ENCODE measurements at places on chromosomes 12 and 14.
A peak's percentile ranks its signal among the peaks of the same experiment; 100 is the strongest.

- peak; percentile 65 for DNase-seq
Measured at GRCh38 chr12:75571204-75571603, 59.8 kb upstream of the KRR1 start.

DNA sequence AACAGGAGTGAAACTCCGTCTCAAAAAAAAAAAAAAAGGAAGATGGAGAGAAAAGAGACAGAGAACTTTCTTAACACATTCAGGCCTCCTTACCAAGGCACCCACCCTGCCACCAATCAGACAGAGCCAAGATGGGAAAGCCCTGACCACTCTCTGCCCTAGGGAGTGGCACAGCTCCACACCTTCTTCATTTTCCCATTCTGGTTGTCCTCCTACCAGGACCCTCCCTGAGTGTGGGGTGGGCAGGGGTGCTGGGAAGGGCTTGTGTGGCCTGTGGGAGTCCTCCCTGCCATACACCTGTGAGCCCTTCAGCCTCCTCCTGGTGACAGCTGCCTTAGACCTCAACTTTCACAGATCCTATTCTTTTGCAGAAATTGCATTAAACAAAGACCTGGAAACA, 513.6 kb downstream of the BCL11B start:
- DNase-seq = no peak

DNA sequence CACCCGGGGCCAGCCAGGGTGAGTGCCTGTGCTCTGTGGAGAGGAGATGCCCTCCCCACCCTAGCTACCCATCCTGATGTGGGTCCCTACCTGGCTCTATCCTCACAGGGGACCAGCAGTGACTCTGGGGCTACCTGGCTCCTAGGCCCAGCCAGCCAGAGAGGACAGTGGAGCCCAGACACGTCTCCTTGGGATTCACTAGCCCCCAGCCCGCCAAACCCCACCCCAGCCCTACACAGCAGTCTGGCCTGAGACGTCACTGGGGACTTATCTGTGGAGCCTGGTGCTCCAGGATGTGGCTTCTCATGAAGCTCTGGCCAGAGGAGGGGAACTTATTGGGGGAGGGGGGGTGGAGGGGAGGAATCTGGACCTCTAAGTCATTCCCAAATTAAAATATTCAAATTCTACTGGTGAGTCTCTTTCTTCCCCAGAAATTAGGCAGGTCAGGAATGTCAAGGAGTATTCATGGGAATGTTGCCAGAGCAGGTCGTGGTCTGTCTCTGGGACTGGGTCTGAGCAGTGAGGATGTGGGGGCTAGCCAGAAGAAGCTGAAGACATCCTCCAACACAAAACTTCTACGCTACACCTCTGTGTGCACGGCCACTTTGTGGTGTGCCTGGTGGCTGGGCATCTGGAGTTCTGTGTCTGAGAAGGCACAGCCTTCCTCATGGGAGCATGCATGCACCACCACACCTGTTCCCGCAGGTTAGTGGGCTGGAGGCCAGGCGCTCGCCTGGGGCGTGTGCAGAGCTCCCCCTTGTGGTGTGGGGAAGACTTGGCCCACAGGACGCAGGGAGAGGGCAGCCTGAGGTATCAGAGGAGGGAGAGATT, 2.7 kb downstream of the CMTM5 start:
- DNase-seq = no peak

GRCh38 chr14:101834800-101835547, 73.5 kb downstream of the PPP2R5C start:
- DNase-seq = no peak

DNA sequence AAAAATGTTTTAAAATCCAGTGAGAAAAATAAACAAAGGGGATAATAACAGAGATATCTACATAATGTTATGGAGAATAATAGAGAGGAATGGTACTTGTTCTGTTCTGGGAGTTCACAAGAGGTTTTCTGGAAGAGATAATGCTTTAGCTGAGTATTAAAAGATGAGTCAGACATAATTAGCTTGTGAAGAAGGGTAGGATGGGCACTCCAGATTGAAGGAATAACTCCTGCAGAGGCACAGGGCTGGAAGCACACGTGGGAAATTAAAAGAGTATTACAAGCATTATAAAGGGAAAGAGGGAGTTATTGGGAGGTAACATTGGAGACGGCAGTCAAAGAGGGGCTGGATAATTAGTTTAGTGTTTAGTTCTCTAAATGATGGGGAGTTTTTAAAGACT, 124.9 kb upstream of the BTG1 start:
- DNase-seq = no peak

GRCh38 chr14:34165847-34166350, 215.0 kb upstream of the EGLN3 start:
- no peak for DNase-seq

GRCh38 chr14:22545842-22546721, 42.9 kb downstream of the DAD1 start:
- DNase-seq = no peak

DNA sequence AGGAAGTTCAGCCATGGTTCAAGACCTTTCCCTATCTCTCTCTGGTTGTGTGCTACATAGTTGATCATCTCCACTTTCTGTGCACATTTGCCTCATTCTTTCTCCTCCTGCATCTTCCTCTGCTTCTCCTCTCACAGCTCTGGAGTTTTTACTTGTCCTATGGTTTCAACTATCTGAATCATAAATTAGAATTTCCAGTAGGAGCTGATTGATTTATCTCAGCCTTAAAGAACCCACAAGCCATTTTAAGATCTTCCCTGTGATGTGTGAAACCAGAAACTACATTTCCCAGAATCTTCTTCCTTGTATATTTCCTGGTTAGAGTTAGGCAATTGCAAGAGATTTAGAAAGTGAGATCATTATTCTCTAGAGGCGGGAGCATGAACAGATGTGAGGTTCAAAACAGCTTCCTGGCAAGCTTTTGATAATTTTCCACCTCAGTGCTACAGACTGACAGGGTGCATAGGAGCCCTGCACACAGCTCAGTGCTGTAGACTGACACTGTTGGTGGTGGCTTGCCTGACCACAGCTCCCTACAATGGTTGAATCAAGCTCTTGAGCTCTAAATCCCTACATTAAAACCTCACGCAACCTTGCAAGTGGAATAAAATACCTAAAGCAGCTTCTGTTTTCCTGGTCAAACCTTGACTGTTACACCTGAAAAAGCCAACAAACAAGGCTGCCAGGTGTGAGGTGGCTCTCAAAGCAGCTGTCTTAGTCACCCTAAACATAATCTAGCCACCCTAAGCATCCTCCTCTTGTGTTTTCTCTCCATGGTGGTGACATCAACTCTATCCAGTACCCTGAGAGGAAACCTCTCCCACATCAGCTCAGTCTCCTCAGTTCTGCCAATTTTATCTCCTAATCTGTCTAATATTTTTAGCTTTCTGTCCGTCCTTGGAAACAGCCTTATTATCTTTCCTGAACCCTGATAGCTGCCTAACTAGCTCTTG, 21.5 kb upstream of the IFNG start:
- DNase-seq = no peak

DNA sequence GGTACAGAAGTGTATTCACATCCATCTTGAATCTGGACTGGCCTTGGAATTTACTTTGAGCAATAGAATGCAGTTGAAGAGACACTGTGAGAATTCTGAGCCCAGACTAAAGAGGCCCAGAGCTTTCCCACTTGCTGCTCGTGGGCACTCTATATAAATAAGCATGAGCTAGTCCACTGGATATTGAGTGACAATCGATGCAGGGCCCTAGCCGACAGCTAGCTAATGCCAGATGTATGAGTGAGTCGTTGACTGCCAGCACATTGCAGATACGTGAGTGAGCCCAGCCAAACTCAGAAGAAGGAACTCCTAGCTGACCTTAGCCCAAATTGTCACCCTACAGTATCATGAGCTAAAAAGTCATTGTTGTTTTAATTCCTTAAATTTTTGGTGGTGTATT, 24.9 kb downstream of the NAV3 start:
- no peak for DNase-seq

DNA sequence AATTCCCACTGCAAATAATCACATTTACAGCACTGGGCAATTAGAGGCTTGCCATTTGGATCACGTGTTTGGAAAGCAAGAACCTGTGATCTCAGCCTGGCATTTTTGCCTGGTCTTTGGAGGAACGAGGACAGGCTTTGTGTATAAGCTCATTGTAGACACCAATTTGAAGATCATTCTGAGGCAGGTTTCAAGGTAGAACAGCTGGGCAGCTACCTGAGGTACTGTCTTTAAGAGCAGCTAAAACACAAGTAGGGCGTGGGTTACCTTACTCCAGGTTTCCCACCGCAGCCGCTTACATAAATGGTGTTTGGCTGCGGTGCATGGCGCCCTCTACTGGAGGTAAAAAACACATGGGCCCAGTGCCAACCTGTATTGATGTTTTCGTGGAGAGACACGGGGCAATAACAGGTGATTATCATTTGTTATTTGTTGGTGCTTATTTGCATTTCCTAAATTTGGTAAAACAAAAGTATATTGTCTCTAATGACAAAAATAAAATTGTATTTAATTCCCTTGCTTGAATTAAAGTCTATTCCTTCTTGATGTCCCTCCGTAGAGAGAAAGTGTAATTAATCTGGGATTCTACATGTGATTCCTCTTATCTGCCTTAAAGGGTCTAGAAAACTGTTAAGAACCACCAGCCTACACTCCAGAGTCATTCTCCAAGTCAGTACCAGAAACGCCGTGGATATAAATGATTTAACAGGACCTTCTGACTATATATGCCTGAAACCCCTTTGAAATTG, 69.7 kb downstream of the SVOP start:
- peak; percentile 44 for DNase-seq

- DNase-seq = peak; percentile 34
Measured at GRCh38 chr14:53954551-53955228, 1.9 kb downstream of the BMP4 start.

- no peak for DNase-seq
Measured at GRCh38 chr12:109987615-109988014, 8.6 kb downstream of the GIT2 start.

DNA sequence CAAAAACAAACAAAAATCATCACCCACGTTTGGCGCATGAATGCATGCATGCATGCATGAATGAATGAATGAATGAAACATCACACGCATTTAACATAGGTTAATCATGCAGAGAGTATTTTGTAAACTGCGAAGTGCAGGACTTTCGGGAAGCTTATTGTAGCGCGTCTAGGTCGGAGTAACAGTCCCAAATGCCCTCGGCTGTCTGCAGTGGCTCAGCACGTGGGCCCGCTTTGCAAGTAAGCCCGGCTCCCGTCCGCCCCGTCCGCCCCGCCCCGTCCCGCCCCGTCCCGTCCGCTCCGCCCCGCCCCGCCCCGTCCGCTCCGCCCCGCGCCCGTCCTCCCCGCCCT, 263 bp upstream of the IFT81 start:
- DNase-seq = peak; percentile 45

GRCh38 chr14:32567543-32568384, 238.7 kb downstream of the AKAP6 start:
- DNase-seq = no peak

Data from foreskin melanocyte (primary cell).